ENCODE measurements at places on chromosomes 4 and X. TPM values are rescaled to one million over a fixed set of nuclear protein-coding genes. Genes with fewer than 3 reads are reported as not detected.

SYTL4 gene
- not detected for total RNA-seq

- no peak for DNase-seq
Observed at GRCh38 chr4:12389604-12390003, 960.9 kb upstream of the HS3ST1 start.

GDI1 gene
- 213 TPM for total RNA-seq

DNA sequence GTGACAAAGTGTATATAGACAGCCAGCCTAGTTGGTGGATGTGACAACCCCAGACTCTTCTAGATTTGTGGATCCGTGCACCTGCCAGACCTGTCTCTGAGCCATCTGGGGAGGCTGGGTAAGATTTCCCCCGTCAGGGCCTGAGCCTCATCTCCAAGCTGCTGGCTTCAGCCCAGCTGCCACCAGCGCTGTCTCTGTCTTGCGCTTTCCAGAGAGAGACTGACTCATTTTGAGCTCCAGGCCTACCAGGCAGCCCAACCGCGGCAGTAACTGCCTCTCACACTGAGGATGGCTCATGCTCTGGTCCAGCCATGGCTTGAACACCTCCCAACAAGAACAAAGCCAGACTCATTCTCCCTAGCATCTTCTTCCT, 26.4 kb downstream of the NOP14 start:
- peak; percentile 78 for DNase-seq

- DNase-seq = no peak
Observed at GRCh38 chr4:107600436-107600835, 119.6 kb downstream of the PAPSS1 start.

DNA sequence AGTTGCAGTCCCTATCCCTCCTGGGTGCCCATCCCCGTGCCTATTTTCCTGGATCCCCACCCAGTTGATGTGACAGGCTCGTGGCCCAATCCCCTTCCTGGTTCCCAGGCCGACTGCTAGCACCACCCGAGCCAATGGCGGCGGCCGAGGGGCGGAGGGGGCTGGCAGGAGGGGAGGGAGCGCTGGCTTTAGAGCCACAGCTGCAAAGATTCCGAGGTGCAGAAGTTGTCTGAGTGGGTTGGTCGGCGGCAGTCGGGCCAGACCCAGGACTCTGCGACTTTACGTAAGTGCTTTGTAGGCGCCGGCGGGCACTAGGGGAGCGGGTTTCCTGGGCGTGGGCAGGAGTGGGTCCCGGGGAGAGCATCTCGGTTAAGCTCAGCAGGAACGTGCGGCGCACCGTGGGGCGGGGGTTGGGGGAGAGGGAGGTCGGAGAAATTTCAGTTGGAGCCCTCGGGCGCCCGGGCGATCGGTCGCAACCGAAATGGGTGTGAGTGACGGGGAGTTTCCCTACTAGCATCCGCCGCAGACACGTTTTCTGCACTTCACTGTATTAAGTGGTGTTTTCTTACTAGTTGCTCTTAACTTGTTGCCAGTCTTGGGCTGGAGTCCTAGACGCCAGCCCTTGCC, at the start of gene PLS3:
PLS3 (plus strand) TSS at position 197 of the 627 bp plus-strand sequence. CDS start 49,077 bp downstream, outside the sequence.
- no peak for DNase-seq

FRG2 gene
- 0.11 TPM for total RNA-seq

- no peak for DNase-seq
Observed at GRCh38 chrX:46713672-46714490, 45.0 kb downstream of the SLC9A7 start.

FMR1NB gene
- not detected for total RNA-seq

- DNase-seq = no peak
Observed at GRCh38 chr4:145912376-145912775, 26.2 kb downstream of the ZNF827 start.

GRCh38 chr4:136741468-136741867, 790.8 kb downstream of the PCDH18 start:
- no peak for DNase-seq

HEPH gene
- total RNA-seq = not detected

DCAF16 gene
- total RNA-seq = 52.7 TPM

- no peak for DNase-seq
Observed at GRCh38 chr4:39085891-39086290, 23.9 kb downstream of the KLHL5 start.

GRCh38 chr4:10180927-10181744, 64.5 kb upstream of the WDR1 start:
- DNase-seq = no peak

- DNase-seq = no peak
Observed at GRCh38 chr4:77650787-77651186, 45.2 kb downstream of the CXCL13 start.

DNA sequence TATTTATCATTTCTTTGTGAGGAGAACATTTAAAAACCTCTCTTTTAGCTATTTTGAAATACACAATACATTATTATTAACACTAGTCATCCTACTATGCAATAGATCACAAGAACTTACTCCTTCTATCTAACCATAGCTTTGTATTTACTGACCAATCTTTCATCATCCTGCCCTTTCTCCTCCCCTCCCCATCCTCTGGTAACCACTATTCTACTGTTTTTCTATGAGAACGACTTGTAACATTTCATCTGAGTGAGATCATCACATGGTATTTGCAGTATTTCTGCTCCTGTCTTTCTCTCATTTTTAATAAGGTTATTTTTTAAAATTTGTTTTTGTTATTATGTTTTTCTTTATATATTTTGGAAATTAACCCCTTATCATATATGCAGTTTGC, 331.8 kb downstream of the TEX13C start:
- DNase-seq = no peak

DNA sequence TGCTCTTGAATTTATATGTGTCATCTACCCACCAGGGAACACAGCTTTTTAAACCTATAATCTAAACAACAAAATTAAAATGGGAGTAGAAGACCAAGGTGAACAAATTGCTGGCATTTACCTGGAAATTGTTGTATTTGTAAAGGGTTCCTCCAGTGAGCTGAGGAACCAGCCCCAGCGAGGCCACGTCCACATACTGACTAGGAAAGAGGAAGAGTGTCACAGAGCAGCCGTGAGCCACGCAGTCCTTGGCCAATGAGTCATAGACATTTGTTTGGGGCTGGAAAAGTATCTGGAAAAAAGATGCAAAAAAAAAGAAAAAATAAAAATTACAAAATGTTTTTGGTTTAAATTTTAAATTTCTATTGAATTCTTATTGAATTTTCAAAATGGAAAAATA, 58.7 kb downstream of the METTL14 start:
- DNase-seq = no peak

DNA sequence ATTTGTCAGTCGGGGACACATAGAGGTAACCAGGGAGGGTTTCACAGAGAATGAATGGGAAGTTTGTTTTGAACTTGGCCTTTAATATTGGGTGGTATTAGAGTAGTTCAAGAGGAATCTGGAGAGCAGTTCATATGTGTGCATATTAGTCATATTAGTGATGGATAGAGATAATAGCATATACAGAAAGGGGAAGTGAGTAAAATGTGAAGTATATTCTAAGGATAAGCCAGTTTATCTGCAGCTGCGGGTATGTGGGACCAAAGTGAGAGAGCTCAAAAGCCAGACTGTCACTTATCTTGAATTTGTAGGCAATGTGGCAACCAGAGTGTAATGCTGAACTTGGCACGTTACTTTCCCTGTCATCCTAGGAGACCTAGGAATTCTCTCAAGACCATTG, 169.9 kb downstream of the AFF2 start:
- DNase-seq = no peak

PCYT1B gene
- total RNA-seq = 0.05 TPM

DNA sequence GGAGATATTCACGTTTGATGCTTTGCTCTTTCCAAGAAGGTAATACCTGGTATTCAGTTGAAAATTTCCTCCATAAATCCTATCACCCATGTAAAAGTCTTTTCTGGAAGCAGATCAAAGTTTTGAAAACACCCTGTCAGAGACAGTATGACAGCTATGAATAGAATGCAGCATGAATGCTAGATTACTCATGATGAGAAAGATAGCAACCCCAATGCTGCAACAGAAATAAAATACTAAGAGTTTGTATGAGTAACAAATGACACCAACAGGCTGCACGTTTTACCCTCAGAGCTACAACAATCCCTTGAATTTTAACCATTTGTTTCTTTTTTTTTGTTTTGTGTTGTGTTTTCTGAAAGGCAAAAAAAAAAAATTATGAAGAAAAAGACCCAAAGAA, 108.6 kb downstream of the ARHGAP6 start:
- no peak for DNase-seq

BCORL1 gene
- 10.0 TPM for total RNA-seq

- no peak for DNase-seq
Observed at GRCh38 chr4:174874898-174875297, 43.3 kb upstream of the ADAM29 start.

ETDB gene
- total RNA-seq = not detected

DNA sequence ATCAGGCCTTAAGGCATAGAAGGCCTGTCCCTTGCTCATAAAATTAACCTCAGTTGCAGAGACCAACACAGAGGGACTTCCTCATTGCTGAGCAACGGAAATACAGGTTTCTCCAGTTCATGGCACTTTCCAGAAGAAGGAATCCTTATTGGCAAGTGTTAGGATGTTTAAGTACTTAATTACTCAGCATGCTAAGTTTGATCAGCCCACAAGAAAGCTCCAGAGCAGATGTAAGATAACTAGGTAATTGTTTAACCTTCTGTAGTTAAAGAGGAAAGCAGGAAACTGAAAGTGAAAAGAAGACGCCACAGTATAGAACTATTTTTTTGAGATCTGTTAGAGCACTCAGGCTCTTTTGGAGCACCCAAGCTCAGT, 33.5 kb downstream of the SMS start:
- DNase-seq = no peak

DNA sequence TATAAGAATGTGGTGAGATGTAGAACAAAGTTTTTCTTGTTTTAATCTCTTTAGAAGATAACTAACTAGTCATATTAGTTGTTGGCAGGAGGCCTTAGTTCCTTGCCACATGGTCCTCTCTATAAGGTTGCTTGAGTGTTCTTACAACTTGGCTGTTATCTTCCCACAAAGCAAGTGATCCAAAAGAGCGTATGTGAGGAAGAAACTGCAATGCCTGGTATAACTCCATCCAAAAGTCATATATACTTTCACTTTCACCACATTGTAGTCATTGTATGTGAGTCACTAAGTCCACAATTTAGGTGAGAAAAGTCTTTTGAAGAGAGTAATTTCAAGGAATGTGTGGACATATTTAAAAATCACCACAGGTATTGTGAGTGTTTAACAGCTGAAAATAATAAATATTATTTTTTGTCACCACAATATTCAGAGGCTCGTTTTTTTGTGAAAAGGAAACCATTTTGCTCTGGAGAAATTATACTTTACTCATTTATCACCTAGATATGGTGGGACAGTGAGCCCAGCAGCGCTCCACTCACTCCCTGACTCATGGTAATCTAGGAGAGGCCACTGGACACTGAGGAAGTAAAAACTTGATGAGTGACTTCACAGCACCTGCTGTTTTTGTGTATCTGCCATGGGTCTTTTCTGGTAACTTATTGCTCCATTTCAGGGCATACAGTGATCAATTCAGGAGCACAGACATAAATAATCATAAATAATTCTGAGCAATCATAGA, 369.4 kb upstream of the NDST3 start:
- no peak for DNase-seq

DNA sequence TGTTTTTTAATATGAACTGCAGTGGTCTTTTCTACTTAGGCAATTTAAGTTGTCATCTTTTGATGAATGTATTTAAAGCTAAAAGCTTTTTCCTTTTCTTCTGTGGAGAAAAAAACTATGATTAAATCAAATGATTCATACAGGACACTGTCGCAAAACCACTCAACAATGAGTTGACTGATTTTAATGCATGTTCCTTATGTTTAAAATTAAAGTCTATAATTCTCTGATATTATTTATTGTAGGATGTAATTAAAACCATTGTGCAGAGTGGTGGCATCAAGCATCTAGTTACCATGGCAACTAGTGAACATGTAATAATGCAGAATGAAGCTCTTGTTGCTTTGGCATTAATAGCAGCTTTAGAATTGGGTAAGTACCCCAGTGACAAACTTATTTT, 172.5 kb downstream of the RAP1GDS1 start:
- no peak for DNase-seq

DNA sequence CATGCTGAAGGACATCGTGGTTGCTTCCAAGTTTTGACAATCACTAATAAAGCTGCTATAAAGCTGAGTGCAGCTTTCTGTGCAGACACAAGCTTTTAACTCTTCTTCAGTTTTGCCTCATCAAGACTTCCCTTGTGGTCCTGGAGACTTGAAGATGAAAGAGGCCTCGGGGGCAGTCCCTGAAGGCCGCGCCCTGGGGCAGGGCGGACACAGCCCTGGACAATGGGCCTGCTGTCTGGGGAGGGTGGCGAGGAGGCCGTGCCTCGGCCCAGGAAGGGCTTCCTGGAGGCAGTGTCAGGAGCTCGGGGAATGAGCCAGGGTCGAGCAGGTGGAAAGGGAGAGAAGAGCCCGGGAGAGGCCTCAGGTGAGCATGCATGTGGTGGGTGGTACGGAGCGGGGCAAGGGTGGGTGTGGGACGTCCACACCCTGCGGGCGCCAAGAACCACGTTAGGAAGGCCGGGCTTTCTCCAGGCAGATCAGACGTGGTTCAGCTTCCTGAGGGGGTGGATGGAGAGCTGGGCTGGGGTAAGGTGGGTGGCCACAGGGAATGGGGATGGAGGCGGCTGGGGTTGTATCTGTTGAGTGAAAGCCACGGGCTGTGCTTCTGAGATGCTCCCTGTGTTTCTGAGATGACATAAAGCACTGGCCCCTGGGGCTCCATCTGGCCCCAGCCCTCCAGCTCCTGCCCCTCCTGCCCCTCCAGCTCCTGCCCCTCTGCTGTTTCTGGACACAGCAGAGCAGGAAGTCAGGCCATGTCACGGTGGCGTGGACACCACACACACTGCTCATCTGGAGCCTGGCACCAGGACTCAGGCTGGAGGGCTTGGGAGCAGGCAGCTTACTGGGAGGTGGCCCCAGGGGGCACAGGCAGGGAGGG, 21.5 kb downstream of the ADRA2C start:
- DNase-seq = no peak

DNA sequence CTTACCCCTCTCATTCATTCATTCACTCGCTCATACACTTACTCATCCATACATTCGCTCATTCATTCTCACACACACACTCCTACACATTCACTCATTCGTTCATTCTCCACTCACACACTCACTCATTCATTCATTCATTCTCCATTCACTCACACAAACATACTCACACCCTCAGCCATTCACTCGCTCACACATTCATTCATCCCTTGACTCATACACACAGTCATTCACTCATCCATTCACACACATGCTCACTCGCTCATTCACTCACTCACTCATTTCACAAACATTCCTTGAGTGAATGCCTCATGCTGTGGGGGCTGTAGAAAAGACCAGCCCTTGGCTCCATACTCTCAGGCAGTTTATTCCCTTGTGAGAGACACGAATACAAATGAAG, 151.1 kb upstream of the MAMLD1 start:
- DNase-seq = no peak

IDH3G gene
- total RNA-seq = 60.8 TPM

SMC1A gene
- 152 TPM for total RNA-seq

TRIM61 gene
- 1.1 TPM for total RNA-seq

TRAM1L1 gene
- not detected for total RNA-seq

- DNase-seq = no peak
Observed at GRCh38 chr4:100208964-100209363, 18.7 kb upstream of the DDIT4L start.

NKX3-2 gene
- not detected for total RNA-seq

All from activated naive CD4-positive, alpha-beta T cell treated with anti-CD3 and anti-CD28 coated beads, Interleukin-2, amount 50 U/mL, for 72 hours (primary cell).